GM12878 (cell line): ENCODE measurements at places on chromosomes 3 and 15.

GRCh38 chr15:72781631-72782030 lies 1.9 kb downstream of the ADPGK start:
- DNase-seq: no peak

DNA sequence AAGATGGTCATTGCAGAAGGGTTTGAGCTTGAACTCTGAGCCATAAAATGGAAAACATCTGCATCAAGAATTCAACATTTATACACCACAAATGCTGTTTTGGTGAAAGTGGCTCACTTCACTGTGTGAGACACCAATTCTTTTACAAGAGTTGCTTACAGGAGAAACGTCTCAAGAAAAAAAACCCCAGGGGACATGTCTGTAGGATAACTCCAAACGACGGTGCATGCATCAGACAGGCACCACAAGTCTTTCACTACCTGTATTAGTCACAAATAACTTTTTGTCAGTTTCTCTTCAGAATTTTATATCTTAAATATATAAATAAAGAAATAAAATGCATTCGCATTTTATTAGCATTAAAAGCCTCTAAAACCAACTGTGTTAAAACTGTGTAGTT lies 164.3 kb downstream of the EFHB start:
- DNase-seq: no peak

DNA sequence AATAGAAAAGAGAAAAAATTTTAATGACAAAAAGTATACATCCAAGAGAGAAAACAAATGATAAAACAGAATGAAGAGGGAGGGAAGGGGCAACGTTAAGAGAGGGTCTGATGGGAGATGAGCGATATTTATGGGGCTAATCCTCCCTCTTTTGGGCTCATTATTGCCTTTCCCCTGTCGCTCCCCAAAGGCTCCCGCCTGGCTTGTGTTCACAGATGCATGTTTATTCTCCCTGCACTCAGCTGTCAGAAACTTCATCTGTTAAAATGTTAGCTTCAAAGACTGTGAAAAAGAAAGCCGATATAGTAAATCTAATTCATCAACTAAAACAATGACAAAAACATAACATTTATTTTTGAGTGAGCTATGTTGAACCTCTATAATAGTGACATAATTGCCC lies 74.3 kb downstream of the GABRB3 start:
- DNase-seq: no peak

DNA sequence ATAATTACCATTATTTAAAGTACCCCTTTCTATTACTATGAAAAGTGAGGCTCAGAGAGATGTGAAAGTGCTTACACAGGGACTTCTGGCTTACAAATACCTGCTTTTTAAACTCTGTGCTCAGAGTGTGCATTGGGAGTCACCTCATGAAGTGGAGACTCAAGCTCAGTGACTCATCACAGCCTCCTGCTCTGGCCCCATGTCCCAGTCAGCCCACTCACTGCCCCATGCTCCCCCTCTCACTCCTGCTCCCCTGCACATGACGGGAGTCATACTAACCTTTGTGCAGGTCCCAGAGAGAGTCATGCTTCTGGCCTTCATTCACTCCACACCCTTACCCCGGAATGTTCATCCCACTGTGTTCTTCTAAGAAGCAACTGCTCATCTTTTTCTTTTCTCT lies 20.2 kb downstream of the CCR1 start:
- DNase-seq: no peak

DNA sequence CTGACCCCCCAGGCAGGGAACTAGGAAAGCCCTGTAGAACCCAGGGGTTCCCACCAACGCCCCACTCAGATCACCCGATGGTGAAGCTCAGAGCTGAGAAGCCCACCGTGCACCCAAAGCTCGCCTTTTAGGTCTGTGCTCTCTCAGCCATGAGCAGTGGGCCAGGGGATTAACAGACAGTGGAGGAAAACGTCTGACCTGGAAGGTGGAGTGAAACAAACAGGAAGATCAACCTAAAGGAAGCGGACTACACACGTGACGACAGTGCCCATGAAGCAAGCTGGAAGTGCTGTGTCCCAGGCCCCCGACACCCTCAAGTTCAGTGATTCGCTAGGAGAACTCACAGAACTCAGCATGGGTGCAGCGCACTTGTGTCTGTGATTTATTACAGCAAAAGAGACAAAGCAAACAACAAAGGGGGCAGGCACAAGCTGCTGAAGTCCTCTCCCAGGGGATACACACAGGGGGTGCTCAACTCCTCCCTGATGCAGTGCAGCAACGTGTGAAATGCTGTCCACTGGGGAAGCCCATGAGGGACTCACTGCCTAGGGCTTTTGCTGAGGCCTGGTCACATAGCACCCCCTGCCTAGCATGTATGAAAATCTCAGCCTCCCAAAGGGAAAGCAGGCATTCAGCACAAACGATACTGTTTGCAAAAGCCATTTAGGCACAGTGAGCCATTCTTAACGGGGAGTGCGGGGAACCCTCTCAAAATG lies 43.5 kb downstream of the CFAP92 start:
- DNase-seq: no peak

DNA sequence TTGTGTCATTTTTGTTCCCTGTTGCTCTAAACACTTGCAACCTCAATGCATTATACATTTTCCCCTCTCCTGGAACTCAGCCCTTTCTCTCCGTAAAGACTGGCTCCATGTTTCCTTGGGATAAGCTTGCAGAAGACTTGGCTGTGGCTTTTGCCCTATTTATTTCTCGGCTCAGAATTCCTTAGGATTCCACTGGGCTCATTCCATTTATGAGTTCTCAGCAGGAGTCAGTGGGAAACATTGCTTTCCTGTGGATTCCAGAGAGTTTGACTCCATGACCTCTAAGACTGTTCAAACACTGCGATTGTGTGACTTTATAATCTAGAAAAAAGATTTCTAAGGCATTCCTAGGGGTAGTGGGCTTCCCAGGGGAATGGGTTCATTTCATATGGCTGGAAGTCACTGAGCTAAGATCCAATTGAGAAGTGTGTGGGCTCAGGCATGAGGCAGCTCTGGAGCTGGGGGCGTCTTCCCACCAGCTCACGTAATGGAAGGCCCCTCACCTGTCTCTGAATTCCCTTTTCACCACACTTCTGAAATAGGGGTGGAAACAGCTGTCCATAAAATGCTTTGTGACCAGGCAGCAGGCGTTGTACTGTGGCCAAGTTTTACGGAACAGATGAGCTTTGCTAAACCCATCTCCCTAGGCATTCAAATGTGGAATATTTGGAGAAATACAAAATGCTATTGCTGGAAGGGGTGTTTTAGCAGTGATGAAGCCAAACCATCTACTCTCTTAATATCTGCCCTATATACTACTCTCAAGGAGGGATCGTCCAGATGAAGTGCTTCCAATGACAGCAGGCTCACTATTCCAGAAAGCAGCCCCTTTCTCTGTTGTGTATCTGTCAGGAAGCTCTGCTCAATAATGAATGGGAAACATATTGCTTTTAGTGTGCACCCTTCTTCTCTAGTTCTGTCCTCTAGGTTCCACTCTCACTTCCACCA lies 91.8 kb upstream of the BCL6 start:
- DNase-seq: no peak

- DNase-seq: no peak
Observed at GRCh38 chr3:190877925-190878324, 15.4 kb upstream of the GMNC start.

DNA sequence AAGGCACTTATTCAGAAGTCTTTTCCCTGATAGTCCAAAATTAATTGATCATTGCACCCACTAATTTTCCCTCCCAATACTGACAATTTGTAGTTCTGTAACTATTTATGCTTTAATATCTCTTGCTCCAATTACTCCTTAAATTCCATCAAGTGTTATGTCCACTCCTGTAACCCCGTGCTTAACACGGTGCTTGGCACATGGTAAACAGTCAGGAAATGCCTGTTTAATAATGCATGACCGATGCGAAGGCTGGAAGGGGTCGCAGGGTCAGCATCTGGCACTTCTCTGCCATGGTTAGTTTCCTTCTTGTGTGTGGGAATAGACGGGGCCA lies 553 bp upstream of the SEC22A start:
- DNase-seq: no peak

GRCh38 chr3:8730656-8731055 lies 2.9 kb upstream of the CAV3 start:
- DNase-seq: no peak

- DNase-seq: no peak
Observed at GRCh38 chr15:96442076-96442475, 111.6 kb downstream of the NR2F2 start.

DNA sequence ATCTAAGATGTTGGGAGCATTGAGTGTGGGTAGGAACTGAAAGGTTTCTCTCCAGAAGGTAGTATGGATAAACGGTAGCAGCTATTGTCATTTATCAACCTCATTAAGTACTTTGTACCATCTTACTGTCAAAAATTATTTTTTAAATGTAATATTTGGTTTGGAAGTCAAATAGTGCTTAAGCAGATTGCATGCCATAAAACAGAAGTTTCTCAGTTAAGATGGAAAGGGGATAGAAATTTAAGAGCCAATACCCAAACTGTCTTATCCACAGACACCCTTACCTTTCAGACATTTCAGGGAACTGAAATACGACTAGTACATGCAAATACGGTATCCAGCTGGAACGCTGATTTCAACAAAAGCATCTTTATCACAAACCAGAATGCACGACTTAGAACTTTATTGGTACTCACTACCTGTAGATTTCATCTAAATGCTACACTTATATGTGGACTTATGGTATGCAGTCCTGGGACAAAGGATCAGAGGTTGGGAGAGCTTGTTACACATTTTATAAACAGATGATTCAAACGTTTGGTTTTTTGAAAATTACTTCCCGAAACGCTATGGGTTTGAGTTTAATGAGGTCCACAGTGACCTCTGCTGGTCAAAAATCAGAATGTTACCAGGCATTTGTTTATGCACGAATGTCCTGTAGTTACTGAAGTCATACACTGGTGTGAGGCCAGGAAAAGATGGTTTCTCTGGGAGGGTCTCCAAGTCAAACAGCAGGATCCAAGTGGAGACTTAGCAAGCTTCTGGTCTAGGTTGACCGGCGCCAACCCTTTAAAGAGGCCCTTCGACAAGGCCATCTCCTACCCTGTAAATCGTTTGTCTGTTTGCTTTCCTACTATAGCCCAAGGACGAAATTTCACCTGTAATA lies 45.7 kb upstream of the DUT start:
- DNase-seq: peak; percentile 38

GRCh38 chr3:141242377-141243092 lies 10.9 kb downstream of the PXYLP1 start:
- DNase-seq: no peak

DNA sequence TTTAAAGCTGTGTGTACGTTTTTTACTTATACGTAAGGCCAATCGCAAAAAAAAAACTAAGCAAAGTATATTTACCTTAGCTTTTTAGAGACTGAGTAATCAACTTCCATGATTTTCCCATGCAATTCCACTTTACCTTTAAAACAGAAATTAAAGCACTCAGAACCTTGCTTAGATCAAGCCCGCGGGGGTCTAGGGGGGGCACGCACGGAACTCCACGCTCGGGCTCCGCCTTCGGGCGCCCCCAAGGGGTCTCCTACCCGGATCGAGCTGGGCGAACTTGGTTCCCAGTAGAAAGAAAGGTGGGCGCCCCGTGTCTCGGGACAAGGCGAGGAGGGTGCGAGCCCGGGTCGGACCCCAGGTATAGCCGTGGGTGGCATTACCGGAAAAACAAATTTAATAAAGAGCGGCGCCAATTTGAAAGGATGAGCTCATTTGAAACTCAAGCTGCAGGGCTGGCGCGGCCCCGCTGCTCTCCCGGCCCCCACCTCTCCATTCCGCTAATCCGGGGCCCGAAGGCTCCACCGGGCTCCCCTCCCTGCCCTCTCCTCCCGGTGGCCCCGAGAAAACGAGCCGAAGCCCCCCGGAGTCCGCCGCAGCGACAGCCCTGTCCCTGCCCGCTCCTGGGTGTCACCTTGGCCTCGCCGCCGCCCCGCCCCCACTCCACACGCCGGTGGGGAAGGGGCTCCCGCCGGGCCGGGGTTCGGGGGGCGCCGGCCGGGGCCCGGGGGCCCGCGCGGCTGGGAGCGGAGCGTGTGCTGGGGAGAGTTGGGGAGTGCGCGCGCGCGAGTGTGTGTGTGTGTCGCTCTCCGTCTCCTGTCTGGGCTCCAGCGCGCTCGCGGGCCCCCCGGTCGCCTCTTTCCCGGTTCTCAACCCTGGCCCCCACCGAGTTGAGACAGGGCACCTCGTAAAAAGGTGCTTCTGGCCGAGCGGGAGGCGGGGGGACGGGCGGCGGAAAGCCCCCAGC lies 1.5 kb downstream of the IGF2BP2 start:
- DNase-seq: no peak

- peak; percentile 87 for DNase-seq
Observed at GRCh38 chr15:83955806-83956265, 279.7 kb upstream of the GOLGA6L4 start.

DNA sequence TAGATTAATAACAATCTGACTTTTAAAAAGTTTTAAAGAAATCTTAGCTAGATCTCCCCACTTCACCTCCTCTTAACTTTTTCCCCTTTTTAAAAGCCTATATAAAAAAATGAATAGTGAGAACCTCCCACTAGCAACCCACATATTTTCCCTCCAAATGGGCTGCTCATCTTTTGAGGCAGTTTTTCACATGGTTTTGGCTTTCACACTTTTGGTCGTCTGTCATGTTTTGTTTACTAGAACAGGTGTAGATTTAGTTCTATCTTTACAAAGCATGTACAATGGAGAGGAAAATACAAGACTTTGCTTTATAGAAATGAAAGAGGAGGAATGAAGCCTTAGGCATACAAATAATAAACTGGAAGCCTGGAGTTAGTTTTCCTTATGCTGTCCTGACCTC lies 126.7 kb upstream of the EOMES start:
- DNase-seq: no peak

DNA sequence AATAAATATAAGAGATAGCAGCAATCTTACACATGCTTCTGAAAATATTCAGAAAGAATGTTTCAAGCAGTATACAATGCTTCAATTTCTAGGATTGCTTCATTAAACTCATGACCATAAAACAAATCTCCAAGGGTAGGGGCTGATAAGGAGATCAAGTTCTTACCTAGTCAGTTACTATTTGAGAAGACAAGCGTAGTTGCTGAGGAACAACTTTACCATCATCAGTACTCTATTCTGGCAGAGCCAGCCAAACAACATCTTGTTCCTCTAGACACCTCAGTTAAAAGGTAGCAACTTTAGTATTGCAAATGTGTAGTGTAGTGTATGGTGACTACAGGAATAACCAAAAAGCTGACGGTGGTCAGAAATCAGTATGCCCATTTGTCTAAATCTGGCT lies 85.4 kb upstream of the CHRM5 start:
- no peak for DNase-seq

GRCh38 chr3:190593075-190593474 lies 79.2 kb downstream of the IL1RAP start:
- no peak for DNase-seq

- DNase-seq: no peak
Observed at GRCh38 chr3:156606729-156607128, 51.8 kb upstream of the SSR3 start.

DNA sequence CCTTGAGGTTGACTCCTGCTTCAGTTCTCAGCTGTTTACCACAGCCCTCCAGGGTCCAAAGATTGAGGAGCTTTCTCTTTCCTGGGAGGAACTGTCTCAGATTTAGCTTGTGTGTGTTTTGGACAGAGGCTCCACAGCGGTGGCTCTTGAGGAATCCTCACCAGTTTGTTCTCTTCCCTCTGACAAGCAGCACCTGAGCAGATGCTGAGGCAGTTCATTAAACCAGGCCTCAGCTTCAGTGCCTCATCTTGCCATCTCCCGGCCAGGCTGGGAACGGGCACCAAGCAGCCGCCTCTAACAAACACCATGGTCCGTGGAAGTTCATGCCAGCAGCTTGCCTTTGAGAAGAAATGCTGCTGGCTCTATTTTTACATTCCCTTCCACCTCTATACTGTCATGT lies 25.8 kb upstream of the TIMP4 start:
- no peak for DNase-seq

- DNase-seq: no peak
Observed at GRCh38 chr3:63979093-63979885, 44.0 kb downstream of the PSMD6 start.
